ENCODE measurements at places on chromosomes 12 and 14.

GRCh38 chr14:94936401-94936892 lies 166.5 kb upstream of the GSC start:
- peak; percentile 98 for DNase-seq

- DNase-seq: no peak
These were observed 9.4 kb downstream of the ZBTB42 start for GRCh38 chr14:104810316-104810715.

DNA sequence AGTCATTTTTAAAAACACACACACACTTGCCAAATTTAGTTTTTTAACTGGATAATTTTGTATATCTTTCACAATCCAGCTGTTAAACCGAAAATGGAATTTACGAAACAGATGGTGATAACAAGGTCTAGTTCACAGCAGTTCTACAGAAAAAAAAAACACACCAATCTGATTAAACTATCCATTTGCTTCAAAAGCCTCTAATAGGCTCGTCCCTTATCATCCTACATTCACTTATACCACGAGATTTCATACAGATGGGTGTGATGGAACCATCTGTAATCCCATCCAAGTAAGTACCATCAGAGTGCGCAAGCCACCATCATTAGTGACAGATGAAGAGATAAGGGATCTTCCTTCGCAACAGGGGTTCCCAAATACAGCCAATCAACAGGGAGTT lies 20.1 kb downstream of the GCH1 start:
- peak; percentile 81 for DNase-seq

DNA sequence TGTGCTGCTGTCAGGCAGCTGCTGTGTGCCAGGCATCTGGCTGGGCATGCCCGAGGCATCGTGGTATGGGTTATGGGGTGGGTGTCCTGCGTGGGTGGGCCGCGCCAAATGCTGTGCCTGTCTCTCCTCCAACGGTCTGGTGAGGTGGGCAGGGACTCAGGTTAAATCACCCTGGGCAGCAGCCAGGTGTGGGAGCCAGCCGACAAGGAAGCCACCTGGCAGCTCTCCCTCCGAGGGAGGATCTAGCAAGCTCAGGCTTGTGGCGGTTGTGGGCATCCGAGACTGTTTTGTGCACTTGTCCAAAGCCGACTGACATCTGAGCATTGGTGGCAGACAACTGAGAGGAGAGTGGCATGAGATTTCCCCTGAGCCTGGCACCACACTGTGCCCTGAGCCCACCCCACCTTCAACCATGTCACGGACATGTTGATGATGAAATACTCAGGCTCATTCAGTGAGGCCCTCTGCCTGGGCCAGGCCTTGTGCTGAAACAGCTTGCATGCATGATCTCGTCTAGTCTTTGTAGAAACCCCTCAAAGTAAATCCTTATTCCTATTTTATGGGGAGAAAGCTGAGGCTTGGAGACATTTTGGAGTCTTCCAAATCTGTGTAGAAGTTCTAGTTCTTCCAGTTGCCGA lies 181.8 kb upstream of the MYL2 start:
- no peak for DNase-seq

DNA sequence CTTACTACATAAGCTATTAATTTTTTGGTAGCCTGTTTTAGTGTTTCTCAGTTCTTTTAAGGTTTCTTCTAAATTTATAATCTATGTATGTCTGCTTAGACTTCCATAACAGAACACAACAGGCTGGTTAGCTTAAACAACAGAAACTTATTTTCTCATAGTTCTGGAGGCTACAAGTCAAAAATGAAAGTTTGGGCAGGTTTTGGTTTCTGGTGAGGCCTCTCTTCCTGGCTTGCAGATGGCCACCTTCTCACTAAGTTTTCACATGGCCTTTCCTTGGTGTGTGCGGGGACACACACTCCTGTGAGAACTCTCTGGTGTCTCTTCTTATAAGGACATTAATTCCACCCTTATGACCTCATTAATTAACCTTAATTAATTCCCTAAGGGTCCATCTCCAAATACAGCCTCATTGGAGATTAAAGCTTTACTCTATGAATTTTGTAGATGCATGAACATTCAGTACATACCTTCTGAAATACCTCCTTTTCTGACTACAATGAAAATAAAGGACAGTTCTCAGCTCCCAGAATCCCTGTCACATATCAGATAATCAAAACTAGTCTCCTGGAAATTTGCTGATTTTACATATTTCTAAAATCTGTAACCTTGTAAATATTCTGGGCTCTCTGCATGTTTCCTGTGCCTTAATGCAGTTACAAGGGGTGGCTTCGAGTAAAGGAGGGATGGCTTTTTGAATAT lies 23.2 kb upstream of the BMAL2 start:
- DNase-seq: no peak

DNA sequence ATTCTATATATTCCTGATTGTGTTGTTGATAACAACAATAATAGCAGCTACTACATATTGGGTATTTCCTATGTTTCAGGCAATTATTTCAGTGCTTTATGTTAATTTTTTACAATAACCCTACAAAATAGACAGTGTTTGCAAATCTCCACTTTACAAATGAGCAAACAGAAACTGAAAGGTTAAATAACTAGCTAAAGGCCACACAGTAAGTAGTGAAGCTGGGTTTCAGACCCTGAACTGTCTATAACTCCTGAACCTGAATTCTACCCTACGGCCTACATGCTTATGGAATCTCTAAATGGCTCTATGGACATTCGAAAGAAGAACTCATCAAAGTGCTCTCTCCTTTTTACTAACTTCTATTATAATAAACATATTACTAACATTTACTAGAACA lies 19.7 kb upstream of the NUDT4 start:
- no peak for DNase-seq

- no peak for DNase-seq
These were observed 217.2 kb downstream of the C12orf50 start for GRCh38 chr12:87812030-87812429.

DNA sequence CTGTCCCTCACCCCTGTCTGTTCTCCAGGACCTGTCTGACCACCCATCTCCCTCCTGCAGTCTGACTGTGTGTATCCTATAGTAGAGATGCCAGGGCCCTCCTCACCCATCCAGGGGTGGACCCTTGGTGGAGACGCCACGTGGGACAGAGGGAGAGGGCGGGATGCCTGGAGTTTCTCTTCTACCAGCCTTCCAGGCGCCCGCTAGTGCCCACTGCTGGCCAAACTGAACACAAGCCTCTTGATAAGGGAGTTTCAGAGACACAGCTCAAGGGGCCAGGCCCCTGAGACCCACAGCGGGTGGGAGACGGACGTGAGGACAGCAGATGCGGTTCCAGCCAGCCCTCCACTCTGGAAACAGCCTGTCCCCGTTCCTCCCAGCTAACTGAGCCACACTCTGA lies 147.3 kb downstream of the RBM19 start:
- DNase-seq: peak; percentile 56

GRCh38 chr14:75751296-75751695 lies 90.2 kb downstream of the TTLL5 start:
- DNase-seq: no peak

GRCh38 chr12:94123127-94123526 lies 25.2 kb upstream of the PLXNC1 start:
- no peak for DNase-seq

All from NCI-H82 (cell line).